ENCODE measurements at places on chromosomes 11 and 22. TPM values are rescaled to one million over a fixed set of nuclear protein-coding genes. Genes with fewer than 3 reads are reported as not detected.
A peak's percentile ranks its signal among the peaks of the same experiment; 100 is the strongest.

GRCh38 chr22:39144101-39144767, 8.2 kb downstream of the CBX7 start:
- DNase-seq = no peak

- DNase-seq = no peak
Observed at GRCh38 chr11:131661132-131661531, 290.7 kb downstream of the NTM start.

- DNase-seq = no peak
Observed at GRCh38 chr22:31901388-31902137, 42.8 kb upstream of the YWHAH start.

DNA sequence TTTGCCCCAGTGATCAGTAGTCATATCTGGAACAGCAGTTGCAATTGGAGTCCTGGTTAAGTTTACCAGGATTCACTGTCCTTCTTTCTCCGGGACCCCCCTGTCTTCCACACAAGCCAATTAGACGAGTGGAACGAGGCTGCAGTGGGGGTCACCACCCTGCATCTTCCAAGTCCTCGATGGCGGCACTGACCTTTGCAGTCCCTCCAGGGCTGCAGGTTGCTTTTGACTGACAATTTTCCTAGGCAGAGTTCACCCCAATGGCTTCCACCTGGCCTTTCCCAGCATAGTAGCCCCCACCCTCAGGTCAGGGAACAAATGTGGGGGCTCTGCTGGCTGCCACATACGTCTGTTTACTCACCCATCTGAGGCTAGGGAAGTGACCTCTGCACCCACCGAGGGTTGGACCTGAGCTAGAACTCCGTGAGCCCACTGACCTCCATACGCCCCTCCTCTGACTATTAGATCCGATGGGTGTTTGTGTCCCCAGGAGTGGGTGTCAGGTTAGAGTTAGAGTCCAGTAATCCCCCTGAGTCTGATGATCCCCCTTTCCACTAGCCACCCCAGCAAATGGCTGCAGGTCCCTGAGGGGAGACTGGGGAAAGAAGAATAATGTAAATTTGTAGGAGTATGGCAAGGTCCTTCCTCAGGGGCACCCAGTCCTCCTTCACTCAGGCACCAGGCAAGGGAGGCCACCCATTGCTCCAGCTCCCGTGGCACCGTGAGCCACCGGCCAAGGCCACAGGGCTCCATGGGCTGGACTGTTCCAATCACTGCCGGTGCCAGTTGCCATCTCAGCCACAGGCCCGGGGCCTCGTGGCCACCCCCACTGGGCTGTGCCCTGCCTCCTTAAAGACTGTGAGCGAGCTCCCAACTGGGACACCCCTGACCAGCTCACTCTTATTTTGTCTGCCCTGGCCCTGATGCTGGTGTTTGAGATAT, 5.5 kb downstream of the C11orf21 start:
- DNase-seq = no peak

DNA sequence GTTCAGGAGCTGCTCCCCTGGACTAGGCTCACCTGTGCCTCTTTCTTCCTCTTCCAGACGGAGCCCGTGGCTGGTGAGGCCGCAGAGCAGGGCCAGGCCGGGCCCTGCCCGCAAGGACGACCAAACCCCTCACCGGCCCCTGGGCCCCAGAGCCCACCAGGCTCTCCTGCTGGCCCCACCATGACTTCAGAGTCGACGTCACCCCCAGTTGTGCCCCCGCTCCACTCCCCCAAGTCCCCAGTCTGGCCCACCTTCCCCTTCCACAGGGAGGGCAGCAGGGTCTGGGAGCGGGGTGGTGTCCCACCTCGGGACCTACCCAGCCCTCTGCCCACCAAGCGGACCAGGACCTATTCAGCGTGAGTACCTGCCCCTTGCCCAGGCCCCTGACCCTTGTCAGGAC, 11.0 kb downstream of the CSDC2 start:
- DNase-seq = no peak

DNA sequence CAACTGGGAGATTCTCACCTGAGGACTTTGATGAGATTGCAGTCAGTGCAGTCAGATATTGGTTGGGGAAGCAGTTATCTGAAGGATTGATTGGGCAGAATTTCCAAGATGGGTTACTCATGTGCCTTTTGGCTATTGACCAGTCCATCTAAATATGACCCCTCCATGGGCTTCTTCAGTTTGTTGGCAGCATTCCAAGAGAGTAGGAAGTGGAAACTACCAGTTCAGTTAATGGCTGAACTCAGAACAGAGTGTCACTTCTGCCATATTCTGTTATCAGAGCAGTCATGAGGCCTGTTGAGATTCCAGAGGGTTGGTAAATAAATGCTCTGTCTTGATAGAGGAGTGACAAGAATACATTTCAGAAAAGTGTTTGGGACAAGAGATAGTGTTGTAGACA, 71.0 kb downstream of the CYP2R1 start:
- DNase-seq = no peak

- DNase-seq = peak; percentile 79
Observed at GRCh38 chr11:126480410-126481302, 125.2 kb downstream of the ST3GAL4 start.

DNA sequence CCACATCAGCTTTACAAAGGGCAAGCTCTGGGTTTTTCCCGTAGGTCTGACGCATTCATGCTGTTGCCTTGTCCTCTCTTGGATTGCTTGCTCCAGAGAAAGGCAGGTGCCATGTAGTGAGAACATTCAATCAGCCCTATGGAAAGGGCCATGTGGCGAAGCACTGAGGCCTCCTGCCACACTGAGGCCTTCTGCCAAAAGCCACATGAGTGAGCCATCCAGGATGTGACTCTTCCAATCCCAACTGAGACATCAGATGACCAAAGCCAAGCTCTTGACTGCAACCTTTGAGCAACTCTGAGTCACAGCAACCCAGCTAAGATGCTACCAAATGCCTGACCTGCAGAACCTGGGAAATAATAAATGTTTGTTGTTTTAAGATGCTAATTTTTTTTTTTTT, 9.0 kb upstream of the PANX3 start:
- no peak for DNase-seq

The KCTD21 gene
- 9.5 TPM for polyA plus RNA-seq

The P2RY2 gene
- 0.50 TPM for polyA plus RNA-seq

The ME3 gene
- 36.2 TPM for polyA plus RNA-seq

The ADM2 gene
- polyA plus RNA-seq = 3.8 TPM
